ENCODE measurements at places on chromosomes 6 and 20.

DNA sequence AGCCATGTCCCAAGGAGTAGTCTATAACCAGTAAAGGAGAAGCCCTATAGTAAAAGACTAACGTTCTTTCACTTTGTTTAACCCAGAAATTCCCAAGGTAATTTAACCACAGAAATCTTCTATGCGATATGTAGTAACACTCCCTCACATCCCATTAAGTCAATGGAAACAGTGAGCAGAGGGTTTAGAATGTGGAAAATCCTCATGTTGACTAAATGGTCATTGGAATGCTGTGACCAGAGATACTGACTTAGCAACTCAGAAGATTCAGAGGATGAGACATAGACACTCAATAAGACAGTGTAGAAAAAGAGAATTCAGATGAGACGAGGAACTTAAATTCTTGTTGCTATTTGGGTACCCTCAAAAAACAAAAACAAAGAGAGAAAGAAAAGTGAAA is 562.2 kb upstream of the NOX3 start:
- no peak for DNase-seq

DNA sequence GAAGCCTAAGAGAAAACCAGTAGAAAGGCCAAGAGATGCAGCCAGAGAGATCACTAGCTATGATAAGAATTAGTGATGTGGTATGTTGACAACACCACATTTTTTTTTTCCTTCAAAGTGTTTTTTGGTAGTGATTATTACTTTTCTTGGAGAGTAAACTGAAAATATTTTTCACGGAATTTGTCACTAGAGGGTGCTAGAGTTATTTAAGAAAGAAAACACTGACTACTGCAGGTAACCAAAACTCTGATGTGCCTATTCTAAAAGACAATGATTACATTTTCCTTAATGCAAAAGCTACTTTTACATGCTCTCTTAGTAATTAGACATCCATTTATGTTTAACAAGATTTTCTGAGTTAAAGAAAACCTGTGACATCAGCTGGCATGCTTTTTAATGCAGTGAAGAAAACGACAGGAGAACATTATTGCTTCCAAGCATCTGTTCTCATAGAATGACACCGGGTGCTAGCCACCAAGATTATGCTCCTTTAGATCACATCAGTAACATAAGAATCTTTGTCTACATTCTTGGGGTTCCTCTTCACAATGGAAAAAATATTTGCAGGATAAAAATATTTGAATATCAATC is 28.8 kb downstream of the RWDD2A start:
- no peak for DNase-seq

- DNase-seq = peak; percentile 42
These were observed 2.7 kb downstream of the SLC32A1 start for GRCh38 chr20:38726804-38727606.

DNA sequence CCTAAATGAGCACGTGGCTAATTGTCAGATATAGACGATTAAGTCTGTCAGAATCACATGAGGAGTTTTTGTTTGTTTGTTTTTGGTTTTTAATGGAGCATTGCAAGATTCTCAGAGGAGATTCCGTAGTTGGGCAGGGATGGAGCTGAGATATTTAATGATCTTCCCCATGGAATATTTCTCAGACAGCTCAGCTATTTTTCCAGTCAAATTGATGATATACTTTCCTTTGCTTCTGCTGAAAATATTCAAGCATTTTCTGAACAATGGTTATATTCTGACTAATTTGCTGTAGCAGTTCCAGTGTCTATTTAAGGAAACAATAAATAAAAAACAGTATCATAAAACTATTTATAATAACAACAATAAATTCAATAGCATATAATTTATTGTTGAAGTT is 348.4 kb downstream of the KIF16B start:
- DNase-seq = no peak

DNA sequence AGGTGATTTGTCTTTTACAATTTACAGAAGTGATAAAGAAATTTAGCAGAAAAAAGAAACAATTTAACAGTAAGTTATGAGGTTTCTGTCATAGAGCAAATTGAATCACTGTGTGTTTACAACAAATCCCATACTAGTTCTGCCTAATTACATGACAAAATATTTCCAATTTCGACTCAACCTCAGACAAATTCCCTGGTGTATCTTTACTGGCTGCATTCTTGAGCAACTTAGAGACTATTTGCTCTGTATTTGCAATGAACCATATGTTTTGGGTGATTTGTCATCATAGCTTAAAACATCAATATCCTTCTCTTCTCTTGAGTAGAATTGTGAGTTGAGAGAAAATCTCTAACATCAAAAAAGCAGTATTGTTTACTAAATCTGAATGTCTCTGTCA is 128.7 kb downstream of the SIM1 start:
- no peak for DNase-seq

DNA sequence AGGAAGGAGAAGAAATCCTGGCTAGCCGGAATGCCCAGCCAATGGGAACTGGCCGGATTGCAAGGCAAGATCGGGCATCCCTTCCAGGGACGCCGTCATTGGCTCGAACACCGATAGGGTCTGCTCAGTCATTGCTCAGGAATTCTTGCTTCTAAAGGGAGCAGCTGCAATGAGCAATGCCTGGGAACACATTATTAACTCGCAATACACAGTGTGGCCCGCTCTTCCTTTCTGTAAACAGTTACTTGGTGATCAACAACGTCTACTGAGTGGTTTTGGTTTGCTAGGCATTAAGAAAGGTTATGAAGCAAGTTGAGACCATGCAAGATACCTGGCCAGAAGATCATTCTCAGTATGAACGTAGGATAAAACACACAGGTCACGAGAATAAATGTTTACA is 165.4 kb upstream of the CITED2 start:
- no peak for DNase-seq

GRCh38 chr6:107698146-107698545 is 126.0 kb downstream of the SCML4 start:
- DNase-seq = no peak

- DNase-seq = no peak
These were observed 14.8 kb upstream of the MTG2 start for GRCh38 chr20:62168061-62168460.

- DNase-seq = no peak
These were observed 32.3 kb downstream of the UST start for GRCh38 chr6:148779142-148779562.

GRCh38 chr6:150813319-150813992 is 52.0 kb upstream of the MTHFD1L start:
- DNase-seq = peak; percentile 36

- no peak for DNase-seq
These were observed 118.4 kb downstream of the SASH1 start for GRCh38 chr6:148460876-148461646.

GRCh38 chr6:40791004-40791403 is 203.8 kb upstream of the LRFN2 start:
- DNase-seq = no peak

DNA sequence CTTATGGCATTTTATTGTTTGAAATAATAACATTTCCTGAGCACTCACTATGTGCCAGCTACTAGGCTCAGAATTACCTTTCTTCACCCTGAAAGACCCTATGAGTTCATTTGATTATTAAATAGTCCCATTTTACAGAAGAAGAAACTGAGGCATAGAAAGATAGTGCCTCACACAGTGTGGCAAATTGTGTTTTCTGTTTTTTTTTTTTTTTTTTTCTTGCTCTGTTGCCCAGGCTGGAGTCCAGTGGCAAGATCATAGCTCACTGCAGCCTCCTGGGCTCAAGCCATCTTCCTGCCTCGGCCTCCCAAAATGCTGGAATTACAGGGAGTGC is 59.7 kb upstream of the PTPN1 start:
- DNase-seq = no peak

- peak; percentile 59 for DNase-seq
These were observed 322.2 kb downstream of the PLCB1 start for GRCh38 chr20:8454137-8454712.

DNA sequence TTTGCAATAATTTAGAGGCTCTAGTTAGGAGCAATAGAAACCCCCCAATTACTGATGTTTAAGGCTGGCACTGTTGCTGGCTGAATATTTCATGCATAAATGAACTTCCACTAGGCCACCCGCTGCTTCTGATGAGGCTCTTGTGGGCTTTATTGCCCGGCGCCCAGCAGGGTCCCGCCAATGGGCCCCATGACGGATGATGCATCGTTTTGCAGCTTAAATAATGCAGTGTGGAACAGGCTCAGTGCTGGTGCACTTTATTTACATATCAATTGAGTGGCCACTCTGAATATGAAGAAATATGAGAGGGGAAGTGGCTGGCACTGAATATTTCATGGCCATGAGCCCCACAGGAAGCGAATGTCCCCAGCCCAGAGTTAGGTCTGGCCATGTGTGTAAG is 155.3 kb upstream of the MAFB start:
- DNase-seq = no peak

GRCh38 chr6:85402922-85403321 is 47.0 kb upstream of the NT5E start:
- no peak for DNase-seq

GRCh38 chr6:52511572-52512151 is 65.2 kb downstream of the TRAM2 start:
- DNase-seq = no peak

DNA sequence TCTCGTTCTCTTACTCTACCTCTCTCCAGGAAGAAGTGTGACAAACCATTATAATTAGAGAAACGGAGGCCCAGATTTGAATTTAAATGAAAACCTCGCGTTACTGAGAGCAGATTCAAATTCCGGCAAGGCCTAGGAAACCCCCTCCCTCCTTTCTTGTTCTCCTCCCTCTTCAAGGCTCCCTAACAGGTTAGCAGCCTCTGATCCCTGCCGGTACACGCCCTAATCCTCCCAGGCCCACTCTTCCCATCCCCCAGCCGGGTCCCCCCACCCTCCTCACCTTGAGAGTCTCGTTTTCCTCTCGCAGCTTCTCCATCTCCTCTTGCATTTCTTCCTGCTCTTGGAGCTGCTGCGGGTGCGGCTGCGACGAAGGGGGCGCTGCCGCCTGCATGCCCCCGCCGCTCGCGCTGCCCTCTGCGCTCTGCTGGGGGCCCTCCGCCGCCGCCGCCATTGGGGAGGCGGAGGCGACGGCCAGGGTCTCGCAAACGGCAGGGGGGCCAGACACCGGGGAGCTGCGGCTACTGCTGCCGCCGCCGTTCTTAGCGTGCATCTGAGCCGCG is 3.8 kb downstream of the MTCL3 start:
- DNase-seq = no peak

- DNase-seq = no peak
These were observed 105.9 kb downstream of the LY86 start for GRCh38 chr6:6694368-6694780.

DNA sequence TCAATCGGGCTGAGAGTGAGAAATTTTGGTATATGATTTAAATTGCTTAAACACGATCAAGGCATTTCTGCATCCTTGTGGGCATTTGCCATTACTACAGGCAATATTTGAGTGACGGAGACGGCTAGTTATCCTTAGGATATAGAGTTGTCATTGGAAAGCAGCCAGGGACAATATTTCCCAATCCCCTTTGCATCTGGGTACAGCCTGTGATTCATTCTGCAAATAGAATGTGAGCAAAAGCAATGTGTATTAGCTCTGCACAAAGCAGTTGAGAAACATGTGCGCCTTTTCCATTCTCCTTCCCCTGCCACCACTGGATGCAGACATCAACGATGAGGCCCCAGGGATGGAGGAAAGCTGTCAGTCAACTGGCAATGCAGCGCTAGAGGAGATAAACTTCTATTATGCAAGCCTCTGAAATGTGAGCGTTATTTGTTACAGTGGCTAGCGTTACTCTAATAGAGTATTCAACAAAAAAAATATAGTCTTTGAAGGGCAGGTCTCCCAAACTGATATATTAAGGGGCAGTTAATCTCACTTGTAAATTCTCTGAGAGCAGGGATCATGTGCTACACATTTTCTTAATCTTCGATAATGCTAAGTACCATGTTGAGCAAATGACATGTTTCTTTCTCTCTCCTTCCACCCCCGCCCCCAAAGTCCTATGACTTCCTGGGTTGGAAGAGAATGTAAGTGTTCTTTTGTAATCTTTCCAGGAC is 37.1 kb upstream of the NCOA3 start:
- DNase-seq = no peak

DNA sequence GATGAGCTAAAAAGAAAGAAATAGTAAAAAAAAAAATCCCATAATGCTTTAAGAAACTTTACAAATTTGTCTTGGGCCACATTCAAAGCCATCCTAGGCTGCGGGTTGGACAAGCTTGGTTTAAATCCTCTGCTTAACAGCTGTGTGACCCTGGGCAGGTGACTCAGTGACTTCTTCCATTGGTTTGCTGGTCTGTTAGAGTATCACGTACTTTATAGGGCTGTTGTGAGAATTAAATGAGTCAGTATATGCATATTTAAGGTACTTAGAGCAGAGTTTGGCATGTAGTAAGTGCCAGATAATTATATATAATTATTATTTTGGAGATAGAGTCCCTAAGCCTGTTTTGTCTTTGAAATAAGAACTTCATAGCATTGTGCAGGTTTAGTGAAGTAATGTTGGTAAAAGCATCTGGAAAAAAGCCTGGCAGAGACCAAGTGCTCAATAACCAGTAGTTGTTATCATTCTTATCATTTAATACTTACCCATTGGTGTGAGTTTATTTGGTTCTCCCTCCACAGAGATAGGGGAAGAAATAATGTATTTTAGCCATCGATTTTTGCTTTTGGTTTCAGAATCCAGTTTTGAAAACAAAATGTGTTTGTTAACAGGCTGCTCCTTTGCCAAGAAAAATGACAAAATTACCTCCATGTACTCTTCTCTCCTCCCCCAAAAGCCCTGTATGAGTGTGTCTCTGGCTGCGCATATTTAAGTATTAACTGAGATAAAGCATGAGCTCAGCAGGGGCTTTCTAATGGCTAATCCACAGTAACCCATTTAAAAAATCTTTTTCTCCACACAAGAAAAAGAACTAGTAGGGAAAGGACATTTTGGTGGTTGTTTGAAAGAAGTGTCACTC is 67.2 kb downstream of the FOXO3 start:
- no peak for DNase-seq

- DNase-seq = no peak
These were observed 122.6 kb upstream of the PLCB4 start for GRCh38 chr20:8946036-8946940.

GRCh38 chr6:33156561-33156960 is 35.7 kb downstream of the COL11A2 start:
- no peak for DNase-seq

DNA sequence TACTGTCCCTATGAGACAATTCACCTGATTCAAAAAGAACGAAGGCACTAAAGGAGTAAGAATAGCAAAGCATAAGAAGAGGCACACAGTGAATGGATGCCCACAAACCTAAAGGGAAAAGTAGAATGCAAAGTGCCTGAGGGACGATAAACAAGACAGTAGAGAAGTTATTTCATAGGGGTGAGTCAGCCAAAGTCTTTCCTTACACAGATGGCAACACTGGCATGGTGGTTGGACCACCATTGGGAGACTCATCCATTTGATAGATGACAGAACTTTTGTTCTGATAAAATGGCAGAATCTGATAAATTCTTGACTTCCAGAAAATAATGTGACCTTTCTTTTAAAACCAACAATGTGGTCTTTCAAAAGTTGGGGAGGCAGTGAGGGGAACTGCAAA is 148.1 kb upstream of the HDAC2 start:
- DNase-seq = no peak

DNA sequence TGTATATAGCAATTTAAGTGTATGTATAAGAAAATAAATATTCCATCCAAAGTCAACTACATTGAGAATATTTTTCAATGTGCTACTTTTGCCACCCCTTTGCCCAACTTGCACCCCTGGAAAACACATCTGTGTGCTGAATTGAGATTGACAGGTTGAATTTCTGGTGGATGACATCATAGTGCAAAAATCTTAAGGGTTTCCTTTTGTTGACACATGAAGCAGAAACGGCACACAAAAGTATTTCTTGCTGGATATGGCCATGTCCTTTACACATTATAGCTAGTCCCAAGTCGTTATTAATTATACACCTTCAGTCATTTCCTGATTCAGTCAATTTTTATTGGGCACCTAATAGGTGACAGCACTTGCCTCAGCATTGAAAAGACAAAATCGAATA is 188.7 kb upstream of the FBXL4 start:
- DNase-seq = no peak

All from T-helper 2 cell treated with Interferon-gamma antibody and Interleukin-4, amounts not matched to agents 5 μg/mL and 100 μg/mL, for 36 hours (primary cell).